ENCODE measurements at places on chromosomes 12 and 14.

DNA sequence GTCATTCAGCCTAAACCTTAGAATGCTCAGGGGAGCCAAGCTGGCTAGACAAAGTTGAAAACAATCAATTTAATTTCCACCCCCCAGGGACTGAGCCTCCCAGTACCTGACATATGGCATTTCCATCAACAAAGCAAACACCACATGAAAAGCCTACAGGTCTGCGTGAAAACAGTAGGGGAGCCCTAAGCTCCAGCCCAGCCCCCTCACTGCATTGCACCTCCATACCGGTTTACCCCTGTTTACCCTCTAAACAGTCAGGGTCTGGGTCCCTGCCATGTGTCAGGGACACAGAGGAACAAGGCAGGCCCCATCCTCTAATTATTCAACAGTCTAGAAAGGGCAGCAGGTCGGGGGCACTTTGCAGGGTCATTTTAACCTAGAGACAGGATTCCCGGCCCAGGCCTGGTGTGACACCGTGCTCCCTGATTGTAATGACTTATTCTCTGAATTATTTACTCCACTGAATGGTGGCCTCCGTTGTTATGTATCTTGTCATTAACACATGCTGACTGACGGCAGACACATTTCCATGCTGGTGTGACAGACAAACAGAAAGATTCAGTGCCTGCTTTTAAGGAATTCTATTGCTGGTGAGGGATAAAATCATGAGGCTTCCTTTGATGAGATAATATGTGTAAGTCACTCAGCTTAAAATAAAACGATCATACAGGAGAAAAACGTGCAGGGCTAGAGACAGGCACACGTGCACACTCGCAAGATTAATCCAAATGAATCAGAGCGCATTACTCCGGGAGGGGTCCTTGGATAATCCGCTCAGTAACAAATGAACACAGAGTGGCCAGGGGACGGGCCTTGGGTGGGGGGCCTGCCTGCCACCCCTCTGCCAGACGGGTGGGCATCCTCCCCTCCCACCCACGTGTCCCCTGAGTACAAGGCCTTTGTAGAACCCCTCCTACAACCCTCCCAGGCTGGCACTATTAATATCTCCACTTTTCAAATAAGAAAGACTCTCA is 23.2 kb downstream of the CCDC88C start:
- DNase-seq = no peak

- peak; percentile 50 for DNase-seq
Measured at GRCh38 chr14:68780358-68781160, 12.3 kb downstream of the ZFP36L1 start.

- peak; percentile 84 for DNase-seq
Measured at GRCh38 chr12:16349131-16349460, 1.7 kb downstream of the MGST1 start.

DNA sequence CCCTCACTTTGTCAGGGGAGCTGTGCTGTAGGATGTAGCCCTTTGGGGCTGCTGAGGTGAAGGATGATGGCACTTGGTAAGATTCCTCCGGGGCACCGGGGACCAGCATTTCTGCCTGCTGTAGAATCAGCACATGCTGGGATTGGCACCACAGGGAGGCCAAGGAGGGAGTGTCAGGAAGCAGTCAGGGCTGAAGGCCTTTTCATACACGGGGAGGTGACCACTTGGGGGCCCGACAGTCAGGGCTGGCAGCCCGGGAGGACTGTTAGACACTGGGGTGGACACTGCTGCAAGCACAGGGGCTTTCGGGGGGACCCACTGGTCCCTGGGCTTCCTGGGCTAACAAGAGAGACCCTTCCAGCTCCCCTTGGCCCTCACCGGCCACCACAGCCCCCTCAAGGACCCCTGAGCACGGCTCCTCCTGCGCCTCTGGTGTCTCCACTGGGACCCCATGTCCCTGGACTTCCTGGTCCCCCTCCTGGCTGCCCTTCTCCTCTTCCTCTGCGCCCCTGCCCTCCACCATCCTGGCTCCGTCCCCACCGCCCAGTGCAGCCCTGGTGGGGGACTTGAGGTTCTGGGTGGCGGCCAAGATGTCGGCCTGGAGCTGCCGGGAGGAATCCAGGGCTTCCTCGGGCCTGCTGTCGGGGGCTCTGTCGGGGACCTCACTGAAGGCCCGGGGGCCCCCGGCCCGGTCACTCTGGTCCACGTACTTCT is 6.5 kb downstream of the TMEM119 start:
- no peak for DNase-seq

- no peak for DNase-seq
Measured at GRCh38 chr12:52335598-52336262, 14.5 kb upstream of the KRT83 start.

- DNase-seq = no peak
Measured at GRCh38 chr12:18851271-18851670, 113.4 kb downstream of the CAPZA3 start.

GRCh38 chr14:24706351-24706750 is 72.4 kb upstream of the GZMB start:
- no peak for DNase-seq

DNA sequence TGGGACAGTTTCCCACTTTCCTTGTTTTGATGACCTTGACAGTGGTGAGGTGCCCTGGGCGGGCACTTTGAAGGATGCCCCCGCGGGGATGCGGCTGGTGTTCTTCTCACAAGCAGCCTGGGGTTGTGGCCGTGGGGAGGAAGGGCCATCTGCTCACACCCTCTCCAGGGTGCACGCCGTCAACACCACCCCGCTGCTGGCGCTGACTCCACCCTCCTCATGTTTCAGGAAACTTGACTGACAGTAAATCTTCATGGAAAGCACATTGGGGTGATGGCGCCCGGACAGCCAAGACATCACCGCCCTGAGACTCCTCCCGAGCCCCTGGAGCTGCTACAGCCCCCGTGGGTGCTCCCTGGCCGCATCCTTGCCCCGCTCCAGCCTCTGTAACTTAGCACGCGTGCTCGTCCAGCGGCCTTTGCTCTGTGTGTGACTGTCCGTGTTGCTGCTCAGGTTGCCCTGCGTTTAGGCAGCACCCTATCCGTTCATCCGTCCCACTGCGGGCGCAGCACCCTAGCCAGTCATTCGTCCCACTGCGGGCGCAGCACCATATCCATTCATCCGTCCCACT is 150.2 kb upstream of the C14orf180 start:
- no peak for DNase-seq

- peak; percentile 62 for DNase-seq
Measured at GRCh38 chr12:27975222-27976136, 2.9 kb upstream of the PTHLH start.
